ENCODE measurements at places on chromosomes 5 and 9. TPM values are rescaled to one million over a fixed set of nuclear protein-coding genes. Genes with fewer than 3 reads are reported as not detected.

DNA sequence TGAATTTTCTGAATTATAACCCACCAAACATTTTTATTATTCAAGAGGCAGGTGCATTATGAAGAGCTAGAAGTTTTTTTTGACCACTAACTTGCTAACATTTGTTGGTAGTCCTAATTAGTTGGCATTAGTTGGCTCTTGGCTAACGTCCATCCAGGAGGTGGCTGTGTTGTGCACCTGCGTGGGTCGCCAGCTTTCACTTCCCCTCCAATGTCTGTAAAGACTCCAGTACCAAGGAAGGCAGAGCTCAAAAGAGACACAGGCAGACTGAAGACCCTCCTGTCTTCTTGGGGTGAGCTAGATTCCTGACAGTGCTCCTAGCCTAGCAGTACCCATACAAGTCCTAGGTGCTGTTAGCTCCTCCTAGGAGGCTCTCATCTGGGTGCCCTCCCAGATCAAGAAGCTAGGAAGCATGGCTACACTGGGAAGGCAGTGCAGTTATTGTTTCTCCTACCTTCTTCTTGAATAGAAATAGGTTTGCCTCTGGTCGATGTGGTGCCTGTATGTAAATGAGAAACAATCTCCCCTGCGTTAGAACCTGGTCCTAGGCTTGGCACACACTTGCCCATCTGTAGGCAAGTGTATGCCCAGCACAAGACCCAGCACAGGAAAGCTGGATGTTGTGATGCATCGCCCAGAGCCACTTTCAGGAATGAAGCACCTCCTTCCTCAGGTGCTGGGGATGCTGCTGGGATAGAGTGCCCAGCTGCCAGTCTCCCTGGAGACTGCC is 190.9 kb downstream of the ICE1 start:
- no peak for DNase-seq

The HSPB3 gene
- not detected for total RNA-seq

DNA sequence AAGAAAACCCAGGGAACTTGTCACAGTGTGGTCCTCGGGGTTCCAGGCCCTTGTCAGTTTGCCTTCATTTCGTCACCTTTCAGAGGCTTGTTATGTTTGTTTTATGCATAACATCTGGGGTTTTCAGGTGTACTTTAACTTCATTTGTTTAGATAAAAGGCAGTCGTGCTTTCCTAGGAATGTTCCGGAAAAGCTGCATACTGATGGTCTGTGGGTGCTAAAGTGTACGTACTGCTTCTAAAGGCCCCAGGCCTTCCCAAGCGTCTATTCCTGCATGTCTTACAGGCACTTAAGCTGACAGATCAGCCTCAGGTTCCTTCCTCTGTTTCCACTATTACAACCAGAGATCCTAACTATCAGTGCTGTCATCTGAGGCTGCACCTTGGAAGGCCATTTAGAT is 95.6 kb upstream of the ANKH start:
- no peak for DNase-seq

GRCh38 chr9:137168573-137168903 is 1.3 kb downstream of the LRRC26 start:
- no peak for DNase-seq

DNA sequence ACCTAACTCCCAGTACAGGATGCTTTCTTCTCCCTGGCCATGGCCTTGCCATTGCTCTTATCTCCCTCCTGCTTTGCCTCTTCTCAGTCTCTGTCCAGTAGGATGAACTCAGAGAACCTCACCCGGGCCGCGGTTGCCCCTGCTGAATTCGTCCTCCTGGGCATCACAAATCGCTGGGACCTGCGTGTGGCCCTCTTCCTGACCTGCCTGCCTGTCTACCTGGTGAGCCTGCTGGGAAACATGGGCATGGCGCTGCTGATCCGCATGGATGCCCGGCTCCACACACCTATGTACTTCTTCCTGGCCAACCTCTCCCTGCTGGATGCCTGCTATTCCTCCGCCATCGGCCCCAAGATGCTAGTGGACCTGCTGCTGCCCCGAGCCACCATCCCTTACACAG is at the start of gene OR5C1:
OR5C1 (plus strand) TSS at position 103 of the 400 bp plus-strand sequence; CDS start at position 103, 0 bp downstream.
- no peak for DNase-seq

- peak; percentile 81 for DNase-seq
Measured at GRCh38 chr5:177473443-177474001, at the start of gene DBN1. Gene DBN1, minus strand, starts transcription at chr5:177473634. Its CDS starts 113 bp downstream, at chr5:177473521.

The IFNA21 gene
- total RNA-seq = not detected

- no peak for DNase-seq
Measured at GRCh38 chr5:162128117-162128516, 60.5 kb downstream of the GABRG2 start.

GRCh38 chr5:150457121-150457520 is 7.6 kb upstream of the RPS14 start:
- no peak for DNase-seq

GRCh38 chr9:88706193-88707113 is 171.5 kb downstream of the NXNL2 start:
- no peak for DNase-seq

DNA sequence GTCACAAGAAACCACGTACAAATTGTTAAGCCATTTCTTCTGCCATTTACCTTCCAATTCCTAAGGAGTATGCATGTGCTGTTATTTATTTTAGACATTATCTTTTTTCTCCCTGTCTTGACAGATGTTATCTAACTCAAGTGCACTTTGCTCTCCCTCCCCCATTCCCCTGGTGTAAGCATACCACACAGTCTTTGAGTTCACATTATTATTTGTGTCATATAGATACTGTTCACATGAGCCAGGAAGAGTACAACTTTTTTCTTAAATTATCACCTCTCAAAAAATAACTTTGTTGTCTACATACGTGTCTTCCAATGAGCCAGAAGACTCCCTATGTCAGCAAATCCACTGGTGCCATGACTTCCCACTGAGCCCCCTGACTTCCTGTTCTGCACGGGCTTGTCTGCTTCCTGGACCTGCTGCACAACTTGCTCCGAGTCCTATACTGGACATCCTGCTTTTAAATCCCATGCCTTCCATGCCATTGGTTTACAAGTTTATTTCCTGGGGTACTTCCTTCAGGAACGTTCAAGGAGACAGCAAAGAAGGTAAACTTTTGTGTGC is 19.9 kb upstream of the FAM120A start:
- DNase-seq = no peak

DNA sequence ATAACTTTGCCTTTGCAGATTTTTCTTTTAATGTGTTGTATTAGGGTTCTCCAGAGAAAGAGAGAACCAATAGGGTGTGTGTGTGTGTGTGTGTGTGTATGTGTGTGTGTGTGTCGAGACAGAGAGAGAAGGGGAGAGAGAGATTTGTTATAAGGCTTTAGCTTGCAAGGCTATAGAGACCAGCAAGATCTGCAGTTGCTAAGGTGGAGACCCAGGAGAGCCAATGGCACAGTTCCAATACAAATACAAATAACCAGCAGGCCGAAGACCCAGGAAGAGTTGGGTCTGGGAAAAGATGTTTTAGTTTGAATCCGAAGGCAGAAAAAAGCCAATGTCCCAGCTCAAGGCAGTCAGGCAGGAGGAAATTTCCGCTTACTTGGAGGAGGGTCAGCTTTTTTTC is 23.0 kb downstream of the TMOD1 start:
- no peak for DNase-seq

The CSF1R gene
- not detected for total RNA-seq

DNA sequence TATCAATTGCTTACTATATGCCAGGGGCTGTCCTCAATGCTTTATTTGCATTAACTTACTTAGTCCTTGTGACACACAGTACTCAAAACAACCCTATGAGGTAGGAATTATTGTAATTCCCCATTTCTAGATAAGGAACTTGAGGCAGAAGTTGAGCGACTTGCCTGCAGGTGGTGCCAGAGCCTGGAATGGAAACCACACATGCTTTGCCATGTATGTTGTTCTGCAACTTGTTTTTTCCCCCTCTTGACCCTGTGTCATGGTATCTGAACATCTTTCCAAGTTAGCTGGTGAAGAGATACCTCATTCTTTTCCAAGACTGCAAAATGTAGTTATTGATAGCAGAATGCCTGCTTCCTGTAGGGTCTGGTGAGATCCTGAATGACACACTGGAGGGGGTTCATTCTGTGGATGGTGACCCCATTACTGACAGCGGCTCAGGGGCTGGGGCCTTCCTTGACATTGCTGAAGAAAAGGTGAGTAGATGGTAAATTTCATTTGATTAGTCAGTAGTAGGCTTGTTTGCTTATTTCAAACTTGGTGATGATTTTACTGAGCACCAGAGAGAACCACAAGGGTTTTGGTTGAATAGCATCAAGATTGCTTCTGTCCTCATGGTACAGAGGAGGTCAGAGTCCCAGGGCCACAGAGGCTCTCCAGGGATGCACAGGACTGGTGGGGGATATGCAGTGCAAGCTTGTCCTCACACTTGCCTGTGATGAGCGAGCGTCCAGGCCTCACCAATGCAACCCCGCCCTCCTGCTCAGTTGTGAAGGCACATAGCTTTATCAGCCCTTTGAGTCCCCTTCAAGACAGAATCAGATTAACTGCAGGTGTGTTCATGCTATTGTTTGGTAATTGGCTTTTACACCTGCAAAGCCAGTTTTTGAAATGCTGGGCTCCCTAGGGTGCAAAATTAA is 57.0 kb downstream of the COL15A1 start:
- DNase-seq = peak; percentile 64

GRCh38 chr5:16025681-16026080 is 153.9 kb downstream of the MARCHF11 start:
- DNase-seq = no peak

DNA sequence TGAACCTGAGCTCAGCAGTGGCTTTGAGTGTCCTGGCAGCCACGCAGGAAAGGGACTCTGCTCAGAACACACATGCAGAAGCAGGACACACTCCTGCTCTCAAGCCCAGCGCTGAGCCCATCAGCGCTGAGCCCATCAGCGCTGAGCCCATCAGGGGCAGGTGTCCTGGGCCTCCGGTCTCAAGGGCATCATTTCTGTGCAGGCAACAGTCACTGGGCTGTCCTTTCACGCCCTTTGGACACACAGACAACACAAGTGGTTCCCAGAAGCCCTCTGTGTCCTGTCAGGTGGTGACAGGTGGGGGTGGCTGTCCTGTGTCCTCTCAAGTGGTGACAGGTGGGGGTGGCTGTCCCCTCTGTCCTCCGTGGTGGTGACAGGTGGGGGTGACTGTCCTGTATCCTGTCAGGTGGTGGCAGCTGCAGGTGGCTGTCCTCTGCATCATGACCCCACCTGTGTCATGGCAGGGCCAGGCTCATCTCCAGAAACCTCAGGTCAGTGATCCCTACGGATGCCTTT is 39.0 kb upstream of the CLPTM1L start:
- DNase-seq = no peak

GRCh38 chr5:19891658-19892057 is 96.3 kb downstream of the CDH18 start:
- no peak for DNase-seq

The GPRIN1 gene
- total RNA-seq = 72.3 TPM

- DNase-seq = peak; percentile 33
Measured at GRCh38 chr5:41835645-41836044, 34.6 kb downstream of the OXCT1 start.

DNA sequence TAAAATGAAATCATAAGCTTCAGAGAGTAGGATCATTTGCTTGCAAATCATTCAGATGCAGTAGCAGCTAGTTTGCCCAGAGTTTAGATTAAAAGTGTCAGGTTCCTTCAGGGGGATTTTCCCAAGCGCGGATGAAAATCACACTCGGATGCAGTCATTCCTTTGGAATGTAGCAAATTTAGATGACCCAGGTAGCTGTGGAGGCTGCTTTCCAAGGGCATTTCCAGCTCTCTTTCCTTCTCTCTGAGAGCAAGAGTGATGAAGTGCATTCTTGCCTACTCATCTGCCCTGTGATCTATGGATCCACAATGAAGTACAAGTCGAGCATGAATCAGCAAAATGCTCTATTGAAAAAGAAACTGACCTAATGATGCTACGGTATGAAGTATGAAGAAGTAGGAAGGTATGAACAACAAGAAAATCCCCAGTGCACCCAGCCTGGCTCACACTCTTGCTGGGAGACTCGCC is 200.2 kb downstream of the PLK2 start:
- no peak for DNase-seq

The TMEM174 gene
- not detected for total RNA-seq

GRCh38 chr9:134814598-134815215 is 65.9 kb upstream of the FCN2 start:
- no peak for DNase-seq

The ARL10 gene
- 34.7 TPM for total RNA-seq

The SLC4A9 gene
- total RNA-seq = not detected
